ENCODE measurements at places on chromosomes 5 and 9.
A peak's percentile ranks its signal among the peaks of the same experiment; 100 is the strongest.

DNA sequence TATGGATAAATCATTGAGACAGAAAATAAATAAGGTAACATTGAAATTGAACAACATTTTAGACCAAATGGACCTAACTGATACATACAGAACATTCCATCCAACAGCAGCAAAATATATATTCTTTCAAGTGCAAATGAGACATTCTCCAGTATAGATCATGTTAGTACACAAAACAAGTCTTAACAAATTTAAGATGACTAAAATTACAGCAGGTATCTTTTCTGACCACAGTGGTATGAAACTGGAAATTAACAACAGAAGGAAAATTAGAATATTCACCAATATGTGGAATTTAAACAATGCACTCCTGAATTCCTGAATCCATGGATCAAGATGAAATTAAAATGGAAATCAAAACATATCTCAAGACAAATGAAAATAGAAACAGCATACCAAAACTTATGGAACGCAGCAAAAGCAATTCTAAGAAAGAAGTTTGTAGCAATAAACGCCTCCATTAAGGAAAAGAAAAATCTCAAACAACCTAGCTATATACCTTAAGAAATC is 115.6 kb downstream of the ADAMTS12 start:
- no peak for DNase-seq

GRCh38 chr5:135042595-135042994 is 8.6 kb upstream of the PITX1 start:
- DNase-seq = no peak

DNA sequence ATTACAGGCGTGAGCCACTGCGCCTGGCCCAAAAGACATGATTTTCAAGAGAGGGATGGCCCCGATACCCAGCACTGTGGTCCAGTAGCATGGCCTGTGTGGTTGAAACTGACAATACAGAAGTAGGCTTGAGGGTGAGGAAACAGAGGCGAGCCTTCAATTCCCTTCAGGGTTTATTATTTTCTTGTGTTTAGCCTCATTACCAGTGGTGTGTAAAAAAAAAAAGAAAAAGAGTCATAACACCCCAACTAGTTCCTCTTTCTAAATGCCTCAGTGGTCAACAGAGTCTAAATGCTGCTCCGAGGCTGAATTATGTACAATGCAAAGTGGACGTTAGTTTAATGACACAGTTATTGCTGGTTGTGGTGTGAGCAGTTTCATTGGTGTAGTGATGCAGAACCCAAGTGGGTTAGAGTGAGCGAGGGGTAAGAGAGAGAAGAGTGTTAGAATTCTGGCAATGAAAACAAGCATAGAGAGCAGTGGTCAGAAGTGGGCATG is 58.8 kb downstream of the SNX30 start:
- no peak for DNase-seq

- peak; percentile 51 for DNase-seq
Observed at GRCh38 chr5:137734331-137734730, 1.6 kb downstream of the KLHL3 start.

- no peak for DNase-seq
Observed at GRCh38 chr5:52743970-52744369, 43.7 kb upstream of the ITGA1 start.

DNA sequence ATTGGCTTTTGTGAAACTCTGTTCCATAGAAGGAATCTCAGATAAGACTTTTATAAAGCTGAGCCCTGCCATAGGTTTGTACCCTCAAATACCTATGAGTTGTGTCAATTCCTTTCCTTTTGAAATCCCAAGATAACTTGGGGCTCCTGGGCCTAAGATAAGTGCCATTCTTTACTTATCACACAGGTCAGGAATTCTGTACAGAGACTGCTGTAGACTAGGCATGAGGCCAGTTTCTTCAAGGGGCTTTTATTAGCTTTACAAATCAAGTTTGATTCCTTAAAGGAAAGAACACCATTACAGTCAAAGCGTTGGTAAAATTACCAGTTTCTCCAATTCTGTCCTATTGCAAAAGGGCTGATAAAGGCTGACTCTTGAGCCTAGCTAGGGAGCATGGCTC is 39.2 kb downstream of the SHC3 start:
- no peak for DNase-seq

GRCh38 chr9:83000765-83001164 is 62.2 kb downstream of the RASEF start:
- no peak for DNase-seq

GRCh38 chr5:116452774-116453368 is 121.8 kb downstream of the SEMA6A start:
- DNase-seq = no peak

DNA sequence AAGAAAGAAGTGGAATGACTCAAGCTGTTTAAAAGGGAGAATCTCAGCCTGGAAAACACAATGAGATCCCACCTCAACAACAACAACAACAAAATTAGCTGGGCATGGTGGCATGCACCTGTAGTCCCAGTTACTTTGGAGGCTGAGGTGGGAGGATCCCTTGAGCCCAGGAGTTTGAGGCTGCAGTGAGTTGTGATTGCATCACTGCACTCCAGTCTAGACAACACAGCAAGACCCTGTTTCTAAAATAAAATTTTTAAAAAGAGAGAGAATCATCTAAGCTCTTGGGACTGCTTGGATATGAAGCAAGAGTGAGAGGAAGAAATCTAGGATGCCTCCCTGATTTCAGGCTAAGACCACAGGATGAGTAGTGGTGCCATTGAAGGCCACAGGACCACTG is 47.4 kb upstream of the KIF2A start:
- no peak for DNase-seq

GRCh38 chr9:71268871-71269635 is 147.6 kb upstream of the TRPM3 start:
- DNase-seq = no peak
